Naive thymus-derived CD8-positive, alpha-beta T cell (primary cell): ENCODE measurements at places on chromosomes 1 and 21.

- no peak for DNase-seq
Observed at GRCh38 chr1:73516451-73516850, 681.5 kb downstream of the LRRIQ3 start.

GRCh38 chr1:108636876-108637275 lies 24.0 kb downstream of the HENMT1 start:
- no peak for DNase-seq

DNA sequence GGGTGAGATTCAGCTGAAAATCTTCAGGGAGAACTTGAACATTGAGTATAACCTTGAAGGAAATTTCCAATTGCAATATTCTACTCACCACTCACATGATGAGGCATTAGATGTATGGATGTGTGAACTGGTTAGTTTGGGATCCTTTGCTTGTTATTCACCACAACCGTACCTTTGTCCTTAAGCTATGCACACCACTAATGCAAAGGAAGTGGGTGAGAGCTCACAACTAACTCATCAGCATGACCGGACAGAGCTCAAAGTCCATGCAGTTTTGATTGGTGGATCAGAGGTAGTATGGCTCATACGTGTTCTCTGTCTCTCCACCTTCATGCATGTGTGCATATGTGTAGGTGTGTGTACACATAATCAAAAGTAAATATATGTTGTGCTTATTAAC lies 43.5 kb upstream of the MROH9 start:
- DNase-seq = no peak

DNA sequence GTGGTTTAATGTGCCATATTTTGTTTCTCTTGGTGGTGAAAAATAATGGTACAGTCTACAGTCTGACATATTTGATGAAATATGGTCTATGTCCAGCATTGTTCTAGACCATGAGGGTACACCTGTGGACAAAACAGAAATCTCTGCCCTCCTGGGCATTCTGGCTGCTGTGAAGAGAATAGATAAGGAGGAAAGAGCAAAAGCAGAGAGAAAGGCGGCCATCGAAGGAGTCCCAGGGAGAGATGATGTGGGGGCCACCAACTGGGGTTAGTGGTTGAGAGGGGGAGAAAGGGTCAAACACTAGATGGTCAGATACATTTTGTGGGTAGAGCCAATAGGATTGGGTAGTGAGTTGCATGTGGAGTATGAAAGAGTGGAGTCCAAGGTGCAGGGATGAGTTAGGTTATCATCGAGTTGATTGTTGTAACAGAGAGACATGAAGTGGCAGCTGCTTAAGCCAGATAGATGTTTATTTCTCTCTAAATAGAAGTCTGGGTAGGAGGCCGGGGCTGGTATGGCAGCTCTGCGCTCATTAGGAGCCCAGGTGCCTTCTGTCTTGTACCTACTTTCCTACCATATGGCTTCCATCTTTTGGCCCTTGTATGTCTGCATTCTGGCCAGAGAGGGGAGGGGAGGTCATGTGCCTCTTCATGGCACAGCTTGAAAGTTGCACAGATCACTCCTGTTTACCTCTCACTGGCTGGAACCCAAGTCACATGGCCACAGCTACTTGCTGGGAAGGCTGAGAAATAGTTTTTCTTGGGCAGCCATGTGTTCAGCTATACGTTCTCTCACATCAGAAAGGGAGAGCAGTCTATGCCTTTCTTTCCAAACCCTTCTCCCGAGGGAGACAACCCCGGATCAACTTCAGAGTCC lies 13.0 kb downstream of the UBE4B start:
- no peak for DNase-seq

GRCh38 chr1:41626616-41627375 lies 142.3 kb upstream of the EDN2 start:
- DNase-seq = no peak

GRCh38 chr1:5847013-5847659 lies 145.1 kb downstream of the NPHP4 start:
- DNase-seq = no peak

- no peak for DNase-seq
Observed at GRCh38 chr1:38084700-38085099, 38.1 kb upstream of the POU3F1 start.

DNA sequence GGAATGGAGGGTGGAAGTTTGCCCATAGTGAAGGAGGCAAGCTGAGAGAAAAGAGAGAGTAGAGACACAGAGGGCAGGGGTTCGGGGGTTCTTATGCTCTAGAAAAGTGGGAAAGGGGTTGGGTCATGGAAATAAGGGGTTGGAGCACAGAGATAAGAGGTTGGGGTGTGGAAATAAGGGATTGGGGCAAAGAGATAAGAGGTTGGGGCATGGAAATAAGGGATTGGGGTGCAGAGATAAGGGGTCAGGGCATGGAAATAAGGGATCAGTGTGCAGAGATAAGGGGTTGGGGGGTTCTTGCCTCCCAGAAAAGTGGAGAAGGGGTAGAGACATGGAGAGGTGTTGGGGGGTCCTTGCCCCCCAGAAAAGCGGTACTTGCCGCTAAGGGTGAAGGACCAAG lies 56.2 kb downstream of the SFPQ start:
- DNase-seq = no peak

GRCh38 chr21:34182436-34182835 lies 109.1 kb downstream of the MRPS6 start:
- no peak for DNase-seq

GRCh38 chr21:45338311-45339017 lies 50.8 kb upstream of the POFUT2 start:
- no peak for DNase-seq

GRCh38 chr1:154344977-154345837 lies 19.9 kb downstream of the ATP8B2 start:
- peak; percentile 70 for DNase-seq

DNA sequence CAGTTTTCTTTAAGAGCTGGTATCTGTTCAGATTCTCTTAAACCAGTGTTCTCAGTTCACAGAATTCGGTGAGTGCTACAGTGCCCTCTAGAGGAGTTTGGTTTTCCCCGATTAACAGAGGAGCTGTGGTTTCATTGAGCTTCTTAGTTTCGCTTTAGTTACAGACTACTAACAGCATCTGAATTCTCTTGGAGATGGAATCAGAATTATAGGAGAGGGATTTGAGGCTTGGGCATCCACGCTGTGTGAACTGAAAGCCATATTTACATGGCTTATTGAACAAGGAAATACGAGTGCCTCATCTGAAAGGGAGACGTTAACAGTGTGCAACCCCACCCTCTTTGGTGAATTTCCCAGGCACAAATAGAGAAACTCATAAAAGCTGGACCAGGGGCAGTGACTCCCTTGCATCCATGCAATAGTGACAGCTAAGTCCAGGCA lies 202.0 kb downstream of the USH2A start:
- no peak for DNase-seq

DNA sequence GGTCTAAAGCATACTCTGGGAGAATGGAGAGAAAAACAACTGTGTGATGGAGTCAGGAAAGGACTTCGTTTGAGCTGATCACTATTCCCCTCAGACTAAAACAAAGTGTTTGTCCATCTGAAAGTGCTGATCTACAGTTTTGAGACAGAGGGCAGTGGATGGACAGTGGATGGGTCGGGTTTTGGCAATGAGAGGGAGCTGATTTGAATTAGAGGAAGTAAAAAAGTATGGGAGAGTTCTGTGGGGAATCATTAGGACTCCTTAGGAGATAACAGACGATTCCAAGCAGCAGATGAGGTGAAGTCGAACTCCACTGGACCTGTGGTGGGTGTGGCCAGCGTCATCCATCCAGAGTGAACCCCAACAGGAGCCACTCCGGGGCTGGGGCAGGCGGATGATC lies 62.3 kb downstream of the PTGS2 start:
- DNase-seq = no peak

- no peak for DNase-seq
Observed at GRCh38 chr1:66570196-66570595, 36.2 kb downstream of the SGIP1 start.

- DNase-seq = no peak
Observed at GRCh38 chr1:169860187-169860586, 33.5 kb downstream of the SCYL3 start.

DNA sequence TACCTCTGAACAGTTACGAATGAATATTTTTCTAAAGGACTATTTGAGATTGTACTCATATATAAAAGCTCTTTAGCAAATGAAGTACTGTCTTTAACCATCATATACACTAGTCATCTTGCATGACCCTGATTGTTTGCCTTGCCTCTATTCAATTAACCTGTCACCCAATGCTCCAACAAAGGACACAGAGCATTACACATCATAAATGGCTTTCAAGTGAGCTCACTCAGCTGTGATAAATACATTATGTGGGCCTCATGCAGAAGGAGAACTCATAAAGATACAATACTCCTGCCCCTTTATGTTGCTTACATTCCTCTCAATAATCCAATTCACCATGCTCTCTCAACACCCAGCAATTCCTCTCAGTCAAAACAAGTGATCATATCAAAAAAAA lies 993.0 kb upstream of the PRMT6 start:
- no peak for DNase-seq

DNA sequence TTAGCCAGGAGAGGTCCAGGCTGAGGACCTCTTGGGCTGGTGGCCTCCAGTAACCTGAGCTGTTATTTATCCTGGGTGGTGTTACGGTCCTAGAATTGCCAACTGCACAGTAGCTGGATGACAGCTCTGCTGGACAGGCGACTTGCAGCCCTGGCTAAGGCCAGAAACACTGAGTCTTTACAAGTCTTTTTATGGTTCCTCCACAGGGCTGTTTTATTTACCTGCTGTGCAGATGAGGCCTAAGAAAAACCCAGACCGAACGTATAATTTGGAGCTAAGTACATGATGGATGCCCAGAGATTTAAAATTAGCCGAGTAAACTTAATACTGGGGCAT lies 30.4 kb upstream of the LRRC38 start:
- DNase-seq = no peak

DNA sequence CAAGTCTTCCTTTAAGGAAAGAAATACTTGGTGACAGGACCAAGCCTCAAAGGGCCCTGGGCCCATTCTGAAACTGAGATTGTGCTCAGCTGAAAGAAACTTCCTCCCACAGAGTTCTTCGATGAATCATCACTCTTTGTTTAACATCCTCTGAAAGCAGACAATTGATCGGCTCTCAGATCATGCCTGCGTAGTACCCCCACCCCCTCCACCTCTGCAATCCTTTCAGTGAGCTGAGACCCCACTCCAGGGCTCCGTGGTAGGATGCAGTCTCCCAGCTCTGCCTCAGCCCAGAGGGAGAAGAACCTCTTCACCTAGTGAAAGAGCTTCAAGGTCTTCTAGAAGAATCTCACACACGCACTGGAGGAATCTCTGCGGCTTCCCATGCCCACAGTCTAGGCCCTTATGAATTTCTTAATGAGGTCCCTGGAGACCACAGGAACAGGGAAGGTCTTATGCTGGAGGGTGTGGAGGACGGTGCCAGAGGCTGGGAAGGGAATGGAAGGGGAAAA lies 104.9 kb upstream of the SOD1 start:
- DNase-seq = no peak

DNA sequence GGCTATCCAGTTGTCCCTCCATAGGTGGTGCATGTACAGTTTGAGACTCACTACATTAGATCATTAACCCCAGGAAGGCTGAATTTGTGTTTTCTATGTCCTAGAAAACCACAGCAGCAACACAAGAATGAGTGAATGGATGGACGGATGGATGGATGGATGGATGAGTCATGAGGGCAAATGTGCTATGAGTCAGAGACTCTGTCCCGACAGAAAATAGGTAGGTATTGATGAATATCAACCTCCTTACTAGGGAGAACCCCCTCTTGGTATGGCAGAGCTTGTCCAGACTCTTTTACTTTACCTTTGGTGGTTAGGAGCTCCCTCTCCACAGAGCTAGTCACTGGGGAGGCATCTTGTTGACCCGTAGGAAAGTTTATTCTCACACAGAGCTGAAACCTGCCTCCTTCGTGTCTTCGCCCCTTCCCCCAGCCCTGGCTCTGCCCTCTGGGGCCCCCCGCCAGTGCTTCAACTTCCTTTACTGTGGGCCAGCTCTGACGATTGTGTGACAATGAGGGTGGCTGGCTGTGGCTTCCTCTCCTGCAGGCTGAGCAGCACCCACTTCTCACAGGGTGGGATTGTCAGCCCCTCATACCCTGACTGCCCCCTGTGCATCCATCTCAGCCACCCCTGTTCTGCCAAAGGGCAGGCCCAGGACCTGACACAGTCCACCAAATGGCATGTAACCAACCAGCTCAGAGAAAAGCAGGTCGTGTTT lies 145.2 kb downstream of the FOXD2 start:
- DNase-seq = no peak

- no peak for DNase-seq
Observed at GRCh38 chr1:94038511-94038910, 82.4 kb downstream of the ABCA4 start.

GRCh38 chr1:207109004-207109403 lies 5.0 kb downstream of the C4BPA start:
- DNase-seq = no peak

DNA sequence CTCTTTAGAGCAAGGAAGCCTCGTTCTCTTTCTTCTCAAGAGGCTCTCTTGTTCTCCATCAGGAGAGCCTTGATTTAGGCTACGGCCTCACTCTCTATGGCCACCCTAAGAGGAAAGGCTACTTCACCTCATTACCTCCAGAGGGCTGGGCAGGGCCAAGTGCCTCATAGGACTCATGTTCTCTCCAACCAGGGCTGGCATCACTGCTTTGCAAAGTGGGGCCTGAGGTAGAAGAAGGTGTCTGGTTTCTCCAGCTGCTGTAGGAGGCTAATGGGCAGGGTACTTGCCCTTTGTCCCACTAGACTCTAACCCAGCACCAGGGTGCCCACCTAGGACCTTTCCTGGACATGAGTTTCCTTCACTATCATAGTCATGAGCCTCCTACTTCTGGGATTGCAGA lies 2.1 kb upstream of the ATXN7L2 start:
- DNase-seq = no peak

- DNase-seq = no peak
Observed at GRCh38 chr1:163093169-163093568, 24.0 kb downstream of the RGS4 start.

- no peak for DNase-seq
Observed at GRCh38 chr1:110309139-110309538, 30.0 kb upstream of the RBM15 start.

- DNase-seq = no peak
Observed at GRCh38 chr1:156026588-156026987, 5.8 kb upstream of the SSR2 start.

DNA sequence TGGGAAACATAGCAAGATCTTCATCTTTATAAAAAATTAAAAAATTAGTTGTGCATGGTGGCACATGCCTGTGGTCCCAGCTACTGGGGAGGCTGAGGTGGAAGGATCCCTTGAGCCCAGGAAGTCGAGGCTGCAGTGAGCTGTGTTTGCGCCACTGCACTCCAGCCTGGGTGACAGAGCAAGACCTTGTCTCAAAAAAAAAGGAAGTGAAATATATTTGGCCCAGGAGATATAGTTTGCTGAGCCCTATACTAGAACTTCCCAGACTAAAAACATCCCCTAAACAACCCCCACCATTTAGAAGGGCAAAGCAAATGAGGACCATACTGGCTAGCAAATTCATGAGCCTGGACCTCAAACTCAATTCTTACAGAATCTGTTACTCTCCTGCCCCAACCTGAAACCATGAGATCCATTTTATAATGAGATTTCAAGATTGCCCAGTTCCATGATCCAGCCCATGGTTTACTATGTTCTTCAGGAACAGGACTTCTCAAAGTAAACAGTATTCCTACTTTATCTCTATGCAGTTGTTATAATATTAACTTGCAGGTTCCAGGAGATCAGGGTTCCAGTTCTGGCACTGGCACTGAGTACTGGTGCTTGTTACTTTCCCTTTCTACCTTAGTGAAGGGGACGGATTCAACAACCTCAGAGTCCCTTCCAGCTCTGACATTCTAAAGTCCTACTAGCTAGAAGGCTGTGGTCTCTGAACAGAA lies 48.9 kb upstream of the TADA1 start:
- no peak for DNase-seq
